Neural crest cell (in vitro differentiated cells): ENCODE measurements at places on chromosomes 16 and 17.

DNA sequence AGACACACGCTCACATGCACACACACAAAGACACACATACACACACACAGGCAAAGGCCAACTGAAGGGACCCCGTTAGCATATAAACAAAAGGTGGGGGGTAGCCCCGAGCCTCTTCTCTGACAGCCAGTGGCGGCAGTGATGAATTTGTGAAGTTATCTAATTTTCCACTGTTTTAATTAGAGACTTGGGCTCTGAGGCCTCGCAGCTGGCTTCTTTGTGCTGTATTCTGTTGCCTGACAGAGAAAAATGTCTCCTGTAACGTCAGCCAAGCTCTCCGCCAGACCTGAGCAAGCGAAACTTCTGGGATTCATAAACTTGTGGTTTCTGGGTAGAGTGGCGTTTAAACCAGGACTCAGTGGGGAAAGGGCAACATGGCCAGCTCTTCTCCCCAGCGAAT is 113.9 kb upstream of the FOXF1 start:
- DNase-seq, result no peak

DNA sequence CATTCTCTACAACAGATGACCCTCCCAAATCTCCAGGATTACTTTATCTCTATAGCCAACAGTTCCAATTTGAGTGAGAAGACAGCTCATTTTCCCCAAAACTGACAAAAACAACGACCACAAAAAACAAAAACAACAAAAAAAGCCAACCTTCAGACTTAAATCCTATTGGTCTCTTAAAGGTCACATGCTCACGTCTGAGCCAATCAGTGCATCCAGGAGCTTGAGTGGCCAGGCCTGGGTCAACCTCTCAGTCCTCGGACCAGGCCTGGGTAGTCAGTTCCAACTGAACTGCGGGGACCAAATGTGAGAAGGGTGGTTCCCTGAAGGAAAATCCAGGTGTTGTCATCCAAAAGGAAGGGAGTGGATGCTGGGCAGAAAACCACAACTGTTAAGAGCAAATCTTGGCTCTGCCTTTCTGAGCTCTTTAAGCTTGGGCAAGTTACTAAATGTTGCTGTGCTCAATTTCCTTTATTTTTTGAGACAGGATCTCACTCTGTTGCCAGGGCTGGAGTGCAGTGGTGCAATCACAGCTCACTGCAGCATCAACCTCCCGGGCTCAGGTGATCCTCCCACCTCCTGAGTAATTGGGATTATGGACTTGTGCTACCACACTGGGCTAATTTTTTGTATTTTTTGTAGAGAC is 43.0 kb upstream of the MSI2 start:
- no peak for DNase-seq

DNA sequence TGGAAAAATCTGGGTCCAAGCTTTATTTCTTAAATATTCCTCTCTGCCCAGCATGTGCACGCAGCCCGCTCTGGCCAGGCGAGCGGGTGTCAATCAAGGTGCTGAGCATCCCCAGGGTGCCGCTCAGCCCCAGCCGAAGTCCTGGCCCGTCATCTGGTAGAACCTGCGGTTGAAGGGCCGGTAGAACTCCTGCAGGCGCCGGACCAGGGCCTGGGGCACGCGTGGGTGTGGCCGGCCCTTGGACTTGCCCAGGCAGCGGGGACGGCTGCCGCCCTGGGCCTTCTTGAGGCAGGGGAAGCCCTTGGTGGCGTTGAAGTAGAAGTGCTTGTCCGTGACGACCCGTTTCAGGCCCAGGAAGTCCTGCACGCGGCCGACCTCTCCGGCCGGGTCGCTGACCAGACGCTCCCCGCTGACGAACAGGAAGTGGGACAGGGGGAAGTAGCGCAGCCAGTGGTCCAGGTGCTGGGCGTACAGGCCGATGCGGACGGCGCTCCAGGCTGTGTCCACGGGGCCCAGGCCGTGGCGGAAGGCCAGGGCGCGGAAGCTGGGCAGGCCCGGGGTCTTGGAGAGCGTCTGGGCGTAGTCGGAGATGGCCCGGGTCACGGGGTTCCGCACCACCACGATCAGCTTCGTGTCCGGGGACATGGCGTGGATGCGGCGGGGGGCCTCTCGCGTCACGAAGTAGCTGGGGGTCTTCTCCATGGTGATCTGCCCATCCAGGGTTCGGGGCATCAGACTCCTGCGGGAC is 6.6 kb downstream of the HS3ST6 start:
- no peak for DNase-seq

DNA sequence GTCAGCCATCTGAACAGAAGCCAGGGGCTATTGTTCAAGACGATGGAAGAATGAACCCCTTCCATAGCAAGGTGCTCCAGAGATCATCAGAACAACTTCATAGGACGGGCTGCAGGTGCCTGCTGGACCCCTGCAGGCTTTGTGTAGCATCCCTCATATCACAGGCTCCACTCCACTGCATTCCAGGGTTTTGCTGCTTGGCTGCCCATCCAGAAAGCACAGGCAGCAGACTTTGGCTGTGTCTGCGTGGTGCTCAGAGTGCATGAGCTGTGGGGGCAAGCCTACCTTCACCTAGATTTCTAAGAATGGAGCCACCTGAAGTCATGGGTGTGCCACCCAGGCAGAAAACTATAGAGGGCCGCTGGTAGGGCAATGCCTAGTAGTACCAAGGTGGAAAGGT is 93.9 kb upstream of the NLRP1 start:
- DNase-seq, result no peak

GRCh38 chr17:75755990-75756389 is 9.0 kb downstream of the GALK1 start:
- no peak for DNase-seq

- no peak for DNase-seq
Observed at GRCh38 chr17:79800325-79801155, 3.7 kb upstream of the CBX8 start.

DNA sequence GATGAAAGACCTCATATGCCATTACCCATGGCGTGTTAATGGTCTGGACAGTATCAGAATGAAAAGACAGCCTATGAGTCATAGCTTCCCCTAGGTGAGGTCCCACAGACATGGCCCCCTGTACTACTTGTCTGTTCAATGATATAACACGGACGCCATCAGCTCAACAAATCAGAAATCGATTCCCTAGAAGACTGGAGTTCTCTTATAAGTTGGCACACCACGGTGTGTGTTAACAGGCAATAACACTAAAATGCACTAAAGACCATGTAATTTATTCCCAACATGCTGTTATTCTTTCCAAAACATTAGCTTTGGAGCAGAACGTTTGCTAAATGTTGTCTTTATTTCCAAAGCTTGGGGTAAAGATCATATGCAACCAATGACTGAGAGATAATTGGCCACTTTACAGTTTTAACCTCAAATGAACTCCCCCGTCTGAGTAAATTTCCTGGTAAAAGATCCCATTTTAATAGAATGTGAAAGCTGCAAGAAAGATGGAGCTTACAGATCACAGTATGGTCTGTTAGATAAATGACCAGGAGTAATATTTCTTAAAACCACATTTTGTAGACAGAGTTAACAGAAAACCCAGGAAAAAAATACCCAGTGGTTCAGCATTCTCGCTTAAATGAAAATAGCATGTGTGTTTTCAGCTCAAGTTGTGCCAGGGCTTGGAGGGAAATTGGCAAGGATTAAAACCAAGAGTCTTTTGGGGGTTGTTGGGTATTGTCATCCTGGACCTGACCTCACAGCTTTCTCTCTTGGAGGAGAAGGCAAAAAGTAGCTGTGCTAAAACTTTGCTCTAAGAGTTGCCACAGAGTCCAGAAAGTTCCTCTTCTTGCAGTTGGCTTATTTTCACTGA is 65.9 kb downstream of the PCTP start:
- DNase-seq, result no peak

DNA sequence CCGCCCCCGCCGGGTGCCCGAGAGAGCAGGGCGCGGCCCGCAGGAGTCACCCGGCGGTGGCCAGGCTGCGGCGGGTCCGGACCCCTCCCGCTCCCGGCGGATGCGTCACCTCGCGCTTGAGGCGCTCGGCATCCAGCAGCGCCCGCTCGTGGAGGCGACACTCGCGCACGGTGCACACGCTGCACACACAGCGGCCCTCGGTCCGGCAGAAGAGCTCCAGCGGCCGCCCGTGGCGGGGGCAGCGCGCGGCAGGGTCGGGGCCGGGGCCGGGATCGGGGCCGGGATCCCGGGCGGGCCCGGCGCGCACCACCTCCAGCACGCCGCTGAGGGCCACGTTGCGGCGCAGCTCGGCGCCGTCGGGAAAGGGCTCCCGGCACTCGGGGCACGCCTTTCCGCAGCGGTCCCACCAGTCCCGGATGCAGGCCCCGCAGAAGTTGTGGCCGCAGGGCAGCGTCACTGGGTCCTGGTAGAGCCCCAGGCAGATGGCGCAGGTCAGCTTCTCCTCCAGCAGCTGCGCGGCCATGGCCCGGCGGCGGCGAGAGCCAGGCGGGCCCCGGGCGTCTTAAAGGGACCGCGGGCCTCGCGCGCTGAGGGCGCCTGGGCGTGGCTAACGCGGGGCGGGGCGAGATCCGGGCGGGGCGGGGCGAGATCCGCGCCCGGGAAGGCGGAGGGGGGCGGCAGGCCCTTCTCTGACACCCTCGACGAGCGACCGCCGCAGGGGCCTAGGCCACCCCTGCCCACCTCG is at the start of gene TRIM65:
TSS of gene TRIM65 (minus strand) at position 537 of the 745 bp plus-strand sequence. CDS start at position 523, 14 bp downstream.
- peak; percentile 70 for DNase-seq

GRCh38 chr16:86984343-86984742 is 332.8 kb downstream of the C16orf95 start:
- no peak for DNase-seq

DNA sequence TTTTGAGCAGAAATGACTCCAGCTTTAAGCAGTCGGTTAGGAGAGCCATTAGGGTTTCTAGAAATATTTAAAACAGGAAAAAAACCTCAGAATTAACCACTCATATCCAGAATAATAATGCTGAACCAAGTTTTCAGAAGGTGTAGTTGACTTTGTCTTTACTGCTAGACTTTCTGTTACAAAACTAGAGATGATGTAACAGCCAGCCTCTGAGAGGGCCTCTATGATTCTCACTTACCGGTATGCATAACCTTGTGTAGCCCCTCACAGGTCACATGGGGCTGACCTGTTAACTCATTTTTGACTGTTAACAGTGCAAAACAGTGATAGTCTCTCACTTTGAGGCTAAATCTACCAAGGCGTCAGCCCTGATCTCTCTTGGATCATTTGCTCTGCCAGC is 74.3 kb downstream of the TEX14 start:
- DNase-seq, result no peak

GRCh38 chr16:87437911-87438610 is 45.9 kb downstream of the MAP1LC3B start:
- DNase-seq, result no peak

- DNase-seq, result no peak
Observed at GRCh38 chr16:79595931-79596450, 4.5 kb downstream of the MAF start.

GRCh38 chr17:8223356-8224126 is 13.2 kb upstream of the AURKB start:
- peak; percentile 47 for DNase-seq

DNA sequence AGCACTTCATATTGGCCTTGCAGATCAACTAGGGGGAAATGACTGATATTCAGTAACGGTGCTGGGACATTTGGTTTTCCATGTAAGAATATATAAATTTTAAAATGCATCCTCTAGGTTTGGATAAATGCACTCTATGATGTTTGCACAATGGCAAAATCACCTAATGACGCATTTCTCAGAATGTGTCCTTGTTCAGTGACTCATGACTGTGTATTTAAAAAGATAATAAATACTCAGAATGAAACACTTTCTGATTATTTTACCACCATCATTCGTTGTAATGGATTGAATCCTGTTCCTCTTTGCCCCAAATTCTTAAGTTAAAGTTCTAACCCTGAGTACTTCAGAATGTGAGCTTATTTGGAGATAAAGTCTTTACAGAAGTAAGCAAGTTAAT is 17.2 kb upstream of the ADGRG1 start:
- DNase-seq, result no peak

- DNase-seq, result no peak
Observed at GRCh38 chr16:23362460-23363317, 60.6 kb downstream of the SCNN1B start.

DNA sequence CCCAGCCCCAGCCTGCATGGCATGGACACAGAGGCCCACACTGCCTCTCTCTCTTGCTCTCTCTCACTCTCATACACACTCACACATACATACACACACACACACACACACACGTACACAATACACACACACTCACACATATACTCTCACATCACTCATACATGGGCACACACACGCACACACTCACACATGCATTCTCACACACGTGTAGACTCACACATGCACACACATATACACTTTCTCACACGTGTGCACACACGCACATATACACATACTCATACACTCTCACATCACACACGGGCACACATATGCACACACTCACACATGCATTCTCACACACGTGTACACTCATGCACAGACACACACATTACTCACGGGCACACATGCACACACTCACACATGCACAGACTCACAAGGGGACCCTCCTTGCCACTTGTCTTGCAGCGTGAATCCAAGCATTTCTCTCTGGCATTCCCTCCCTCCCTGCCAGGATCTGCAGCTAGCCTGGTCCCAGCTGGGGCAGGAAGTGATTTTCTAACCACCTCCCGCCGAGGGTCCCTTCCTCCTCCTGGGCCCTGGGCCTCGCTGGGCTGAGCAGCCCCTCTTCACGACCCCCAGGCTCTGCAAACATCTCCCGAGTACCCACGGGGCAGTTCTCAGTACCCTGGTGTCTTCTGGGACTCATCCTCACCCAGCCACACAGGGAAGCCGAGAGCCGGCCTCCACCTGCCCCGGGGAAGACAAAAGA is 37.5 kb downstream of the IL21R start:
- no peak for DNase-seq

DNA sequence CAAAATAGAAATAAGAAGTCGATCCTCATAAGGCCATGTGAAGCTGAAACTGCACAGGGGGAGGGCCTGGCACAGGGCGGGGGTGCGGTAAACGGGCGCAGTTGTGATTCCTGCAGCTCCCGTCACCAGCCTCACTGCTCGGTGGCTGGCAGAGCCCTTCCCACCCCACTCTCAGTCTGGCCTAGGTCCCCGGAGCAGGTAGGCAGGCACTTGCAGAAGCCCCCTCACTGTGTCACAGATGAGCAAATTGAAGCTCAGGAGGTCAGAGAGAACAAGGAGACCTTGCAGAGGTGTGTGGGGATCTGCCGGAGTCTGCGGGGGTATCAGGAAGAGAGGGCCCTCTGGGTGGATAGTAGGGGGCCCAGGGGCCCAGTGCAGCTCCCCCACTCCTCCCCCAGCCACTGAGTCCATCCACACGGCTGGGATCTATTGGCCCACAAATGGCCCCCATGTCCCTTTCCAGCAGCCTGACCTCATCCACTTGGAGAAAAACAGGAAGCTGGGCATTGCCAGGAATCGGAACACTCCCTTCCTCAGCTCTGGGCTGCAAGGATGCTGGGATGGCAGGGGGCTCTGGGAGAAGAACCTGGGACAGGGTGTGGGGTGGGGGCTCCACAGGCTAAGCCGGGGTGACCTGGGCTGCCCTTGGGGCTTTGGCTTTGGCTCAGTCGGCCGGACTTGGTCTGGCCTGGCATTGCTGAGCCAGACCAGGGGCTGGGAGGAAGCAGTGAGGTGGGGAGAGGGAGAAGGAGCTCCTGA is 21.4 kb upstream of the MAP3K14 start:
- no peak for DNase-seq
